ENCODE measurements at places on chromosomes 5 and 9. TPM values are rescaled to one million over a fixed set of nuclear protein-coding genes. Genes with fewer than 3 reads are reported as not detected.

GRCh38 chr5:56760723-56761122 lies 54.6 kb upstream of the MAP3K1 start:
- no peak for DNase-seq

- DNase-seq = no peak
Measured at GRCh38 chr5:154482528-154483449, 4.8 kb upstream of the HAND1 start.

- no peak for DNase-seq
Measured at GRCh38 chr5:74767579-74767913, 497 bp downstream of the NSA2 start.

The FLT4 gene
- total RNA-seq = 0.31 TPM

The FOXD4L6 gene
- total RNA-seq = 0.13 TPM

The ADGRV1 gene
- total RNA-seq = 0.43 TPM

The ANKRD33B gene
- 4.9 TPM for total RNA-seq

The PCDHB2 gene
- 0.37 TPM for total RNA-seq

The SLCO6A1 gene
- total RNA-seq = not detected

The ANXA2R gene
- total RNA-seq = 0.23 TPM

The SLC12A7 gene
- total RNA-seq = 2.4 TPM

The FAM153A gene
- 1.4 TPM for total RNA-seq
